ENCODE measurements at places on chromosomes 6 and 20. TPM values are rescaled to one million over a fixed set of nuclear protein-coding genes. Genes with fewer than 3 reads are reported as not detected.

KCNK16 gene
- not detected for total RNA-seq

PRL gene
- not detected for total RNA-seq

PPT2 gene
- 10.7 TPM for total RNA-seq

FOXS1 gene
- total RNA-seq: not detected

OVOL2 gene
- total RNA-seq: not detected

SCGN gene
- not detected for total RNA-seq

ADGRG6 gene
- total RNA-seq: 0.29 TPM

GABRR1 gene
- total RNA-seq: not detected

IP6K3 gene
- total RNA-seq: not detected

GHRH gene
- total RNA-seq: not detected

TREML1 gene
- total RNA-seq: not detected

UBE3D gene
- 5.1 TPM for total RNA-seq

HECA gene
- 59.1 TPM for total RNA-seq

BHLHE23 gene
- total RNA-seq: not detected

CAPN11 gene
- not detected for total RNA-seq

SLC52A3 gene
- total RNA-seq: not detected

PTK6 gene
- total RNA-seq: 0.48 TPM

PKHD1 gene
- total RNA-seq: not detected

PRR18 gene
- not detected for total RNA-seq

LMBRD1 gene
- 32.2 TPM for total RNA-seq

SYCP2 gene
- 4.4 TPM for total RNA-seq

WFDC5 gene
- total RNA-seq: not detected

PPARD gene
- total RNA-seq: 29.9 TPM

PSORS1C2 gene
- not detected for total RNA-seq

CSTF1 gene
- 48.3 TPM for total RNA-seq

CDH26 gene
- 1.0 TPM for total RNA-seq

OPRL1 gene
- 1.9 TPM for total RNA-seq

AIF1 gene
- 46.1 TPM for total RNA-seq

VSX1 gene
- not detected for total RNA-seq

PRPF6 gene
- 71.1 TPM for total RNA-seq

POM121L2 gene
- total RNA-seq: not detected

RIPPLY2 gene
- total RNA-seq: not detected

TSPO2 gene
- not detected for total RNA-seq

TBX18 gene
- not detected for total RNA-seq

TAF4 gene
- 25.7 TPM for total RNA-seq

CST7 gene
- 54.6 TPM for total RNA-seq

MUC22 gene
- total RNA-seq: not detected

DPPA5 gene
- total RNA-seq: not detected

MOG gene
- total RNA-seq: not detected

CTNNBL1 gene
- total RNA-seq: 58.4 TPM

ZNF341 gene
- 4.3 TPM for total RNA-seq

KDM1B gene
- total RNA-seq: 11.6 TPM

ZNF318 gene
- 19.9 TPM for total RNA-seq

GMEB2 gene
- 17.6 TPM for total RNA-seq

TMEM244 gene
- not detected for total RNA-seq

ULBP3 gene
- 1.7 TPM for total RNA-seq

L3MBTL1 gene
- 8.0 TPM for total RNA-seq

LST1 gene
- total RNA-seq: 67.8 TPM

NFATC2 gene
- total RNA-seq: 60.4 TPM

MICA gene
- total RNA-seq: 8.9 TPM

DOP1A gene
- total RNA-seq: 16.5 TPM

FRK gene
- total RNA-seq: 0.02 TPM

PLEKHG1 gene
- total RNA-seq: 1.2 TPM

BPIFB1 gene
- not detected for total RNA-seq

DIDO1 gene
- total RNA-seq: 78.5 TPM

ANGPT4 gene
- not detected for total RNA-seq

GDAP1L1 gene
- total RNA-seq: not detected

OR2W1 gene
- not detected for total RNA-seq

ZBTB46 gene
- 0.10 TPM for total RNA-seq
